ENCODE measurements at places on chromosomes 3 and 15. TPM values are rescaled to one million over a fixed set of nuclear protein-coding genes. Genes with fewer than 3 reads are reported as not detected.

Gene PDZRN3
- polyA plus RNA-seq, result 6.6 TPM

Gene CCDC54
- not detected for polyA plus RNA-seq

Gene KLHL40
- 0.03 TPM for polyA plus RNA-seq

Gene SPG11
- polyA plus RNA-seq, result 13.7 TPM

Gene PYGO1
- polyA plus RNA-seq, result 0.38 TPM

Gene HAUS2
- 13.8 TPM for polyA plus RNA-seq

Gene KBTBD13
- polyA plus RNA-seq, result 0.03 TPM

Gene GATA2
- polyA plus RNA-seq, result 6.4 TPM

Gene UNC13C
- not detected for polyA plus RNA-seq

Gene RHOV
- 14.6 TPM for polyA plus RNA-seq

Gene ZCWPW2
- 0.66 TPM for polyA plus RNA-seq

Gene C3orf20
- not detected for polyA plus RNA-seq

All from adipose tissue (tissue), 3 donors.